ENCODE measurements at places on chromosomes 16 and 17. TPM values are rescaled to one million over a fixed set of nuclear protein-coding genes. Genes with fewer than 3 reads are reported as not detected.

Gene CDH11
- 601 TPM for total RNA-seq

GRCh38 chr17:75774991-75775668, 9.5 kb upstream of the UNK start:
- DNase-seq = peak; percentile 44

DNA sequence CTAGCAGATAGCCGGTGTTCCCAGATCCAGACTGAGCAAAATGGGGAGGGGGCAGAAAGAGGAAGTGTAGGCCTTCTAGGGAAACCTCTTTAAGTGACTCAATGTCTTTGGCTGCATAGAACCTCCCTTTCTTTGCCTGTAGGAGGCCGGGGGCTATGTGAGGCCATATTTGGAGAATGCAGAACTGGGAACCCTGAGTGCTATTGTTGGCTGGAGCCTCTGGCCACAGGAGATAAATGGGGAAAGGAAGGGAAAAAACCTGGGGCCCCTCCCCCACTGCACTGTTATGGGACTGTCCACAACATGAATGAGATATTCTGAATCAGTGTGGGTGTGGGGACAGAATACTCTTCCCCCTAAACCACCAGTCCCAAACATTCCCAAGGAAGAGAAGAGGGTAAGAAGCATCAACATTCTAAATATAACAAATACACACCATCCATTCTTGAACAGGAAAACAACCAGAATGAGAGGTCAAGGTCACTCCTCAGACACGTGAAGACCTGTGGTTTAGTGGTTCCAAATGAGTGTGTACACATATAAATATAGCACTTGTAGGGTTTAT, 2.4 kb downstream of the VPS25 start:
- peak; percentile 66 for DNase-seq

GRCh38 chr17:42274812-42275526, 1.2 kb downstream of the STAT5B start:
- no peak for DNase-seq

DNA sequence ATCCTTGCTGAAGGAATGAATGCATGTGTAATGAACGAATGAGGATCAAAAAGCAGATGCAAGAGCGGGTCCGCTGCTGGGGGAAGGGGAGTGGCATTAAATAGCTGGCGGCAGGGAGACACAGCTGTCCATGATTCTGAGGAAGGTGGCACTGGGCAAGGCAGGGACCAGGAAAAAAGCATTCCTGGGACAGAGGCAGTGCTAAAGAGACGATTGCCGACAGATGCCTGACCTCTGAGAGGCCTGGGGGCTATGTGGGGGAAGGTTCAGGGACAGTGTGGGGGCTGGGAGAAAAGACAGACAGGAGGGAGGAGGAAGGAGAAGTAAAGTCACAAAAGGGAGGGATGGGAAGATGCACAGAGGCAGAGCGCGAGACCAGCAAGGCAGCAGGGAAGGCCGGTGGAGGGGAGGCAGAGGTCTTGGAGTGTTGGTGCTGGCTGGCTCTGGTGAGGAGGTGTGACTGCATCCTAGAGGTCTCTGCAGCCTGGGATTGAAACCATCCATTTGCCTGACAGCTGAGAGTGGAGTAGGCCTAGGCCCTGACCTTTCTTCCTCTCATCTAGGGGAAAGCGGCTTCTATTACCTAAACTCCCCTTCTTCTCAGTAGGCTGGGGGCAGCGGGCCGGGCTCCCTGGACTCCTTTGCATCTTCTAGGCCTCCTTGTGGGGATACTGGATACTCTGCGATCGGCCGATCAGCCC, 109.9 kb downstream of the SDK2 start:
- no peak for DNase-seq

GRCh38 chr17:40791787-40792436, 7.8 kb downstream of the KRT28 start:
- peak; percentile 55 for DNase-seq

DNA sequence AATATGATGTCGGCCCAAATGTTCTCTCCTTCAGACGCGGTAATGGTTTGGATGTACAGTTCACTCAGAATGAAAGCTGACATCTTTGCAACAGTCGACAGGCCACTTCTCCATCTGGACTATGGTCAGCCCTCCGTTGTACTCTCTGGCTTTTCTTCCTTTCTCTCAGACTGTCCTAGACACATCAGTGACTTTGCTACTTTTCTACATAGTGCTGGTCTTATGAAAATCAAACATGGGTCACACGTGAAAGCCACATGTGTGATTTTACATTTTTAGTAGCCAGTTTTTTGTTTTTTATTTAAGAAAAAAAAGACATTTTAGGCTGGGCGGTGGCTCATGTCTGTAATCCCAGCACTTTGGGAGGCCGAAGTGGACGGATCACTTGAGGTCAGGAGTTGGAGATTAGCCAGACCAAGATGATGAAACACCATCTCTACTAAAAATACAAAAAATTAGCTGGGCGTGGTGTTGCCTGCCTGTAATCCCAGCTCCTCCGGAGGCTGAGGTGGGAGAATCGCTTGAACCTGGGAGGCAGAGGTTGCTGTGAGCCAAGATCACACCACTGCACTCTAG, 644.1 kb downstream of the KCNJ2 start:
- no peak for DNase-seq

DNA sequence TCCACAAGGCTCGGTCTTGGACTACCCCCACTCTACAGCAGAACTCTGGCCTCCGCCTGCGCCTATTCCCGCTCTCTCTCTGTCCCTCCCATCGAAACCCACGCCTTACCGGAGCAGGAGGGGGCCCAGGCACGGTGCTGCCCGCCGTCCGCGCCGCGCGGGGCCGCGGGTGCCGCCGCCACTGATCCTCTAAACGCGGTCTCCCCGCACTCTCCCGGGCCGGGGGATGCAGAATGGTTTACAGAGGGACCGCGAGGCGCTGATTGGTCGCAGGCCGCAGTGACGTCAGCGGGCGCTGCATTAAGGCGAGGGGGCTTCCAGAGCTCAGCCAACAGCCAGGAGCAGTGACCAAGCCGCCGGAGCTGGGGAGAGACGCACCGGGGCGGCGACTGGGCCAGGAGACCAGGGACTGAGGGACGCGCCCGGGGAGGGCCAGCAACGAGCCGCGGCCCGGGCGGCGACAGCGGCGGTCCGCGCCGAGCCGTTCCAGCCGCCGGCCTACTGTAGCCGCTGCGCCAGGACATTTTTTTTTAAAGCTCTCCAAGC, 747 bp upstream of the LHX1 start:
- no peak for DNase-seq

Gene WFIKKN1
- not detected for total RNA-seq

DNA sequence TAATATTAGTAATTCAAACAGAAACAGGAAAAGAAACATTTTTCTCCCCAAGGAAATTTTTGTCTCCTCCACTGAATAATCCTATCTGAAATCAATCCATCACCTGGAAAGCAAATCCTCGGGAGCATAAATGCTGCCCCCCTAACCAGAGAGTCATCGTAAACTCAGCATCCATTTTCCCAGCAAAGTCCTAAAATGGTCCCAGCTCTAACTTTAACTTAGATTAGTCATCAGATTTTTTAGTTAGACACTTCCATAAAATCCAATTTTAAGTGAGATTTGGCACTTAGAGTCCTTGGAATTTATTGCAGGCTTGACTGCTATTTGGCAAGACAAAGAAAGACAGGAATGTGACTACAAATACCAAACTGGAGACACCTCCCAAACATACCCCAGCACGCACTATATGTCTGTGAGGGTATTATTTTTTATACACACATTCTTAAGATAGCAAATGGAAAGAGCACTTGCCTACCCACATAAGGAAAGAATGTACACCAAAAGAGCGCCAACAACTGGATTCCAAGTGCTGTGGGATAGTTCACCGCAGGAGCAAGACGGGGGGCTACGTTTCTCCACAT, 15.4 kb downstream of the SCO1 start:
- peak; percentile 54 for DNase-seq

DNA sequence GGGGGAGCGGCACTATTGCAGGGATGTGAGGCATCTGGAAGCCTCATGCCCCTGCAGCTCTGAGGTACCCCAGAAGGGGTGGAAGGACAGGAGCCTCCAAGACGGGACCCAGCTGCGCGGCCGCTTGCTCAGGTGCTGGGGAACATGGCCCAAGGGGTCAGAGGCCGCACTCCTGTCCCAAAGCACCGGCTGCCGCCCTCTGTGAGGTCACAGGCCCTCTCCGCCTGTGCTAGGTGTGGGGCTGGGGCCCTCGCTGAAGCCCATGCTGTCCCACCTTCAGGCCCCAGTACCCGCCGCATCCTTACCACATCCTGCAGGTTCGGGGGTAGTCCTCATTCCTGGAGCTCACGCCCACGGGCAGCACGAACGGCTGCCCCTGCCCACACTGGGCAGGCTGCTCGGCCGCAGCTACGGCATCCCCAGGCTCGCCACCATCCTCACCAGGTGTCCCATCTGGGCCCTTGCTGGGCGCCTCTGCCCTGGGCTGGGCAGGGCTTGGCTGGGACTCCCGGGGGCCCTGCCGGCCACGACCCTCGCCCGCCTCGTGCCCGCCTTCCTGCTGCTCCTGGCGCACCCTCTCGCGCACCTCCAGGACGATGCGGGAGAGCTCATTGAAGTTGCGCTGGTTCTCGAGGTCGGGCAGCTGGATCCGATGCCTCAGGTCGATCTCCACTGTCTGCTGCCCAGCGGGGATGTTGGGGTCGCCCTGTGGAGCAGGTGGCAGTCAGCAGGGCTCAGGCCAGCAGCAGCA, 16.6 kb upstream of the C16orf95 start:
- DNase-seq = no peak
